ENCODE measurements at places on chromosomes 11 and 22. TPM values are rescaled to one million over a fixed set of nuclear protein-coding genes. Genes with fewer than 3 reads are reported as not detected.

- DNase-seq = peak; percentile 90
- H3K4me1 ChIP-seq = peaks cover 31% of the 10 kb centered on the region
- H3K27me3 ChIP-seq = no peaks in the 10 kb centered on the region
- H3K4me3 ChIP-seq = peak overlapping the region; percentile 15
Measured at GRCh38 chr11:1889224-1889930, 2.3 kb downstream of the PRR33 start.

TCN2 gene
- total RNA-seq = 0.41 TPM

DNA sequence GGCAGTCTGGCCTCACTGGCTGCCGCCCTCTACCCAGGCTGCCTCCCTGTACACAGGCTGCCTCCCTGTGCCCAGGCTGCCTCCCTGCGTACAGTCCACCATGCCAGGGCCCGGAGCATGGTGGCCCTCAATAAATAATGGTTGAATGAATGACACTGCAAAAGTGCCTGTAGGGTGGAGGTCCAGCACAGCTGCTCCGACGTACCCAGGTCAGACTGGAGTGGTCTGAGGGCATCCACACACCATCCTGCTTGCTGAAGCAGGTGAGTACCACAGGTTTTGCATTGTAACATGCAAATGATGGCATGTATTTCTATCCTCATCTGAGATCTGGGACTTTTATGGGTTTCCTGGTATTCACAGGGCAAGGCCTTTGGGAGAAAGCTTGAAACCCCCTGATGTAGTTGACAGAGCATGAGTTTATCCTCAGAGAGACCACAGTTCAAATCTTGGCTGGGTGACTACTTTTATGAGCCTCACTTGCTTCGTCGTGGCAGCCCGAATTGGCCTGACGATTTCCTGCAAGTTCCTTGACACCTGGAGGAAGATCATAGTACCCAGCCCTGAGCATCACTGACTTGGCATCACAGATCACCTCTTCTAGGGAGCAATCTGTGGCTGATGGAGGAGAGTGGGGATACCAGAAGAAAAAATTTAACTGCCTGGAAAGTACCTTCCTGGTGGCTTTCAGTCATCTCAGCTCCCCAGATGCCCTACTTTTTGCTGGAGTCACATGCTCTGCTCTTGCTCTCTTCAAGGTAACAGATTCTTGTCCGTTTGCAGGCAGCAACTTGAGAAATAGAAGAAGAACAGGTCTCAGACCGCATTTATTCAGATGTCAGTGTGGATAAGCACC lies 16.0 kb upstream of the CYB5R3 start:
- H3K36me3 ChIP-seq = no peaks in the 10 kb centered on the region
- DNase-seq = no peak
- no peak overlapping the region for H3K27ac ChIP-seq
- peaks cover 1% of the 10 kb centered on the region for H3K4me1 ChIP-seq
- peaks cover 13% of the 10 kb centered on the region for H3K27me3 ChIP-seq

KCTD14 gene
- total RNA-seq = 0.23 TPM

DNA sequence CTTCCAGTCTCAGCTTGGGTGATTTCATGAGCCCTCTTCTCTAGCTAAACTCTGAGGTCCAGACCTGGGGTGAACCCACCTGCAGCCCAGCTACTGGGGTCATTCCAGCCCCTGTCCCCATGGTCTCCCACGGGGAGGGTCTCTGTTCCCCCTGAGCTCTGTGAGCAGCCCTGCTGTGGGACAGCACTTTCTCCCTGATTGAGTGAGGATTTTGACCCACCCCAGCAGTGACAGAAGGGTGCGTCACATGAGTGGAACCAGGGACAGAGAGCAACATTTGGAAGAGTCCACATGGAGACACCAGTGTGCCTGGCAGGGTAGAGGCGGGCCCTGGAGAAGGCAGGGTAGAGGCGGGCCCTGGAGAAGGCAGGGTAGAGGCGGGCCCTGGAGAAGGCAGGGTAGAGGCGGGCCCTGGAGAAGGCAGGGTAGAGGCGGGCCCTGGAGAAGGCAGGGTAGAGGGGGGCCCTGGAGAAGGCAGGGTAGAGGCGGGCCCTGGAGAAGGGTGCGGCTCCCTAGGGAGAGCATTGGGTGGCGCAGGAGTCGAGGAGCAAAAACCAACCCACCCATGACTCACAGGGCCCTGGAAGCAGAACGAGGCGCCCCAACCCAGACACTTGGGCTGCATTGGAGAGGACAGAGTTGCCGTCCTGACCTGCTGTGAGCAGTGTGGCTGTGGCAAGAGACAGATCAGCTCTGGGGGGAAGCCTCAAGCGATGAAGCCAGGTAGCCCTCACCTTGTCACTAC lies 227.7 kb upstream of the B3GAT1 start:
- no peaks in the 10 kb centered on the region for H3K4me1 ChIP-seq
- no peaks in the 10 kb centered on the region for H3K36me3 ChIP-seq
- no peak overlapping the region for H3K4me3 ChIP-seq
- DNase-seq = peak; percentile 32
- peaks cover 5% of the 10 kb centered on the region for H3K27me3 ChIP-seq

DNA sequence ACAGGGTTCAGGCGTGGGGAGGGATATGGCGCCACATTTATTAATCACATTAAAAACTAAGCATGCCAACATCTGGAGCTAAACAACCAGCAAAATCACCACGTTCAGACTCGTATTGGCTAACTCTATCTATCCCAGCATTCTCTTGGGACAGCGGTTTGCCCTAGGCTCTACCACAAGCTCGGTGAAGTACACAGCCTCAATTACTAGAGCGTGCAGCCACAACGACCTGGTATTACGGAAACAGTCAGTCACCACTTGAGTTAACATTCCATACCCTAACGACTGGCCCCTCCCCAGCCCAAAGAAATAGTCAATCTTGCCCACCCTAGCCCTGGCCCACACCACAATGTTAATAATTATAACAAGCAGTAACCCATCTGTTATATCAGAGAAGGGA lies 32.1 kb downstream of the APOL5 start:
- no peaks in the 10 kb centered on the region for H3K36me3 ChIP-seq
- H3K4me3 ChIP-seq = no peak overlapping the region
- H3K4me1 ChIP-seq = peaks cover 4% of the 10 kb centered on the region
- no peak overlapping the region for H3K27ac ChIP-seq
- H3K27me3 ChIP-seq = peaks cover 6% of the 10 kb centered on the region

KAT5 gene
- total RNA-seq = 69.8 TPM

RASGRP2 gene
- 77.3 TPM for total RNA-seq

- H3K4me1 ChIP-seq = peaks cover 24% of the 10 kb centered on the region
- DNase-seq = no peak
- no peak overlapping the region for H3K27ac ChIP-seq
- no peaks in the 10 kb centered on the region for H3K36me3 ChIP-seq
Measured at GRCh38 chr11:102266099-102266498, 51.2 kb upstream of the BIRC3 start.

MUC6 gene
- total RNA-seq = not detected

Data from activated CD8-positive, alpha-beta memory T cell treated with anti-CD3 and anti-CD28 coated beads, Interleukin-2, amount 10 ng/mL, durations not matched to agents 7 days and 5 days (primary cell).